PC-3 (cell line): ENCODE measurements at places on chromosomes 6 and 20. TPM values are rescaled to one million over a fixed set of nuclear protein-coding genes. Genes with fewer than 3 reads are reported as not detected.

DNA sequence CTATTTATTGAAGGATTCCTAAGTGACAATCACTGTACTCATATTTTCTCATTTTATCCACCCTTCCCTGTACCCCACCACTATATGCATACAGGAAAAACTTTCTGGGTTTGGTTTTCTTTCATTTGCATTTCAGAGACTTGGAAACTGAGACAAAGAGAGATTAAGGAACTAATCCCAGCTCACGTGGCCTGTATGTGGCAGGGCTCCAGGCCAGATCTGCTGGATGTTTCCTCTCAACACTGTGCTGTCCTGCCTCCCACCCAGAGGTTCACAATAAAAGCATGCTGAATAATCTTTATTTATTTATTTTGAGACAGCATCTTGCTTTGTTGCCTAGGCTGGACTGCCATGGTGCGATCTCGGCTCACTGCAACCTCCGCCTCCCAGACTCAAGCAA lies 50.2 kb downstream of the CEP162 start:
- H3K4me1 ChIP-seq, result no peaks in the 10 kb centered on the region
- no peaks in the 10 kb centered on the region for H3K27me3 ChIP-seq
- DNase-seq, result no peak
- H3K4me3 ChIP-seq, result no peak overlapping the region

The CDH4 gene
- not detected in 2 replicates for total RNA-seq

- H3K27ac ChIP-seq, result peak overlapping the region; percentile 79
- no peaks in the 10 kb centered on the region for H3K36me3 ChIP-seq
- peak; percentile 93 for DNase-seq
- peaks cover 25% of the 10 kb centered on the region for H3K4me1 ChIP-seq
- no peaks in the 10 kb centered on the region for H3K27me3 ChIP-seq
These were observed 134.2 kb downstream of the CEP57L1 start for GRCh38 chr6:109229536-109229935.

The FAM162B gene
- not detected in 2 replicates for total RNA-seq

DNA sequence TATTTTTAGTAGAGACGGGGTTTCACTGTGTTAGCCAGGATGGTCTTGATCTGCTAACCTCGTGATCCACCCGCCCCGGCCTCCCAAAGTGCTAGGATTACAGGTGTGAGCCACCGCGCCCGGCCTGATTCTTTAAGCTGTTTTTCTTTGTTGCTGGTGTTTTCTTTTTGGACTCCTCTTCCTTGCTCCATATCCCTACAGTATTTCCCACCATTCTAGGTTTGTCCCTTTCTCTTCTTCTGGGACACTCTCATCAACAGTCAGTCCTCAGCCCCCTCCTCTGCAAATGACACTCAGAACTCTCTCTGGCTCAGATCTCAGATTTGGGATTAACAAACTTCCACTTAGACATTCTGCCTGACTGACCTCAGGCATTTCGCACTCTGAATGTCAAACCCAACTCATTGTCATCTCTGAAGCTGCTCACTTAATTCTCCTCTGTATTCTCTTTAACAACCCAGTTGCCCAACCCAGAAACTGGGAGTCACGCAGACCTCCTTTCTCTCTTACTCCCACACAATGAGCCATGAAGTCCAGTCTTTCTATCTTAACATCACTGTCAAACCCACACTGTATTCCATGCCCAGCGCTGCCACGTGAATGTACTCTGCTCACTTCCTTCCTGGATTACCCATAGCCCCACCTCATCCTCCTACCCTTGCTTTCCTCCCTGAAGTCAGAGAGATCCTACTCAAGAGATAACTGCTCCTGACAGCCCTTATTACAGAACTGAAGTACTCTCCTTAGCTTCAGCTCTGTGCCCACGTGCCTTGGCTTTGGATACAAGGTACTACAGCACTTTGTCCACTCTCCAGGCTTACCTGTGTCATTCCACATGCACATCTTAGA lies 2.6 kb downstream of the MPIG6B start:
- H3K4me3 ChIP-seq, result no peak overlapping the region
- no peak overlapping the region for H3K27ac ChIP-seq
- H3K27me3 ChIP-seq, result no peaks in the 10 kb centered on the region
- peaks cover 1% of the 10 kb centered on the region; the same call in 1 of the 2 replicates for H3K36me3 ChIP-seq

GRCh38 chr20:23114448-23115082 lies 28.4 kb upstream of the CD93 start:
- no peaks in the 10 kb centered on the region; the same call in 1 of the 2 replicates for H3K4me1 ChIP-seq
- H3K36me3 ChIP-seq, result no peaks in the 10 kb centered on the region
- H3K27me3 ChIP-seq, result 0 out of 2 replicates have a peak, but pooled peaks cover 7% of the 10 kb centered on the region
- H3K4me3 ChIP-seq, result no peak overlapping the region
- no peak for DNase-seq

DNA sequence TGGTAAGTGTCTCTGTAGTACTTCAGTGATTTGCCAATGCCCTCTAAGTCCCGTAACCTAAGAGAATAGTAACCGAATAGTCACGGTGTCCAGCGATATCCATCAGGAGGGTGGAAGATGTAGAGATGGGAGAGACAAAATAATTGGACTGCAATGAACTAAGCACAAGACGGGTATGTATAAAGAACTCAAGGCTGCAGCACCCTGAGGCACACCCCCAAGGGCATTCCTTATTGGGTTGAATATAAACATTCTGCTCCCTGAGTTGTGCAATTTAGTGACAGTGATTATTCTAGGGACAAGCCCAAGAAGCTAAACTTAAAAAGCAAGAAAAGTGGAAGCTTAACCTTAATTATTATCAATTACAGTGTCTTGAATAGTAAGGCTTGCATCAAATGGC lies 14.6 kb downstream of the DST start:
- no peak overlapping the region for H3K4me3 ChIP-seq
- peaks cover 24% of the 10 kb centered on the region for H3K36me3 ChIP-seq
- no peak for DNase-seq
- H3K27me3 ChIP-seq, result no peaks in the 10 kb centered on the region
- no peak overlapping the region for H3K27ac ChIP-seq
- peaks cover 6% of the 10 kb centered on the region for H3K4me1 ChIP-seq

The PBX2 gene
- total RNA-seq, result 25.3 and 33.3 TPM in 2 replicates

DNA sequence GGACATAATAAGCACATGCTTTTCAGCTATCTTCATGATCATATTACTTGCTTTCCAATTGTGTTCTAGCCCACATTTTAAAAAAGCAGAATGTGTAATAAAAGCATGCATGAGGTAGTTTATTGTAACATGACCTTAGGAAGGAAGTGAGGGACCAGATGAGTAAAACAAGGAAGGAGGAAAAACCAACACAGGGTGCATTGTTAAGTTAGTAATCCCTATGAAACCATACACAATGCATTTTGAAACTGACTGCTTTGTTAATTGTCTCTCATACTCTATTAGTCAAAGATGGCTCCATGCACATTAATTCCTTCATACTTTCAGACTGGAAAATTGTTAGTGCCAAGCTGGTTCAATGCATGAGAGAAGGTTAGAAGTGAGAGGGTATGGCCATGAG lies 37.7 kb upstream of the CENPW start:
- H3K4me1 ChIP-seq, result peaks cover 10% of the 10 kb centered on the region
- no peaks in the 10 kb centered on the region for H3K36me3 ChIP-seq
- no peaks in the 10 kb centered on the region for H3K27me3 ChIP-seq
- peak overlapping the region; percentile 62 for H3K27ac ChIP-seq
- DNase-seq, result peak; percentile 41

The CST11 gene
- total RNA-seq, result not detected in 2 replicates

- peak; percentile 49 for DNase-seq
- H3K27ac ChIP-seq, result peak overlapping the region; percentile 81
- H3K4me1 ChIP-seq, result peaks cover 22% of the 10 kb centered on the region
- H3K4me3 ChIP-seq, result no peak overlapping the region
- H3K36me3 ChIP-seq, result no peaks in the 10 kb centered on the region
- no peaks in the 10 kb centered on the region for H3K27me3 ChIP-seq
These were observed 31.2 kb downstream of the HLA-E start for GRCh38 chr6:30520522-30520921.

DNA sequence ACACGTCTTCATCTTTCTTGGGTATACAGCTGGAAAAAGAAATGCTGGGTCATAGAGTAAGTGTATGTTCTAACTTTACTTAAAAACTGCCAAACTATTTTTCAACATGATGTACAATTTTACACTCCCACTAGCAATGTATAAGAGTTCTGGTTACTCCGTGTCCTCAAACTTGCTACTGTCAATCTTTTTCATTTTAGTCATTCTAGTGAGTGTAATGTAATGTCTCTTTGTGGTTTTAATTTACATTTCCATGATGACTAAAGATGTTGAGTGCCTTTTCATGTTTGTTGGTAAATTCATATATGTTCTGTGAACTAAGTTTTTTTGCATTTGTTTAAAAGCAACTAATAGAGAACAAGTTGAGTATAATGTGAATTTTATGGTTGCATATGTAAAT lies 43.9 kb downstream of the ATG5 start:
- peak; percentile 9 for DNase-seq
- H3K36me3 ChIP-seq, result peaks cover 15% of the 10 kb centered on the region; the same call in 1 of the 2 replicates
- H3K27me3 ChIP-seq, result no peaks in the 10 kb centered on the region
- no peak overlapping the region for H3K4me3 ChIP-seq
- H3K27ac ChIP-seq, result no peak overlapping the region

- no peak overlapping the region for H3K27ac ChIP-seq
- H3K4me3 ChIP-seq, result no peak overlapping the region
- peaks cover 49% of the 10 kb centered on the region for H3K36me3 ChIP-seq
- no peaks in the 10 kb centered on the region for H3K27me3 ChIP-seq
- DNase-seq, result no peak
These were observed 14.3 kb downstream of the ZNF451 start for GRCh38 chr6:57104336-57104735.

- no peaks in the 10 kb centered on the region for H3K4me1 ChIP-seq
- no peaks in the 10 kb centered on the region for H3K27me3 ChIP-seq
These were observed 10.3 kb downstream of the SLC2A4RG start for GRCh38 chr20:63749597-63750508.

The FAM209B gene
- total RNA-seq, result 0.58 TPM in 1 of 2 replicates, not detected in the other

GRCh38 chr6:13907001-13907350 lies 17.8 kb upstream of the RNF182 start:
- H3K4me1 ChIP-seq, result peaks cover 12% of the 10 kb centered on the region; the same call in 1 of the 2 replicates
- no peaks in the 10 kb centered on the region for H3K27me3 ChIP-seq
- no peak overlapping the region for H3K27ac ChIP-seq
- DNase-seq, result no peak
- no peak overlapping the region for H3K4me3 ChIP-seq

GRCh38 chr6:100276311-100277057 lies 188.2 kb downstream of the SIM1 start:
- no peak for DNase-seq
- H3K27ac ChIP-seq, result no peak overlapping the region
- no peak overlapping the region for H3K4me3 ChIP-seq
- H3K27me3 ChIP-seq, result no peaks in the 10 kb centered on the region

- H3K4me3 ChIP-seq, result no peak overlapping the region
- no peaks in the 10 kb centered on the region for H3K36me3 ChIP-seq
- DNase-seq, result no peak
- no peaks in the 10 kb centered on the region for H3K4me1 ChIP-seq
- H3K27ac ChIP-seq, result no peak overlapping the region
These were observed 97.3 kb upstream of the STXBP5 start for GRCh38 chr6:147106759-147107401.

GRCh38 chr6:168028181-168028580 lies 30.7 kb downstream of the KIF25 start:
- no peaks in the 10 kb centered on the region for H3K36me3 ChIP-seq
- no peak overlapping the region for H3K27ac ChIP-seq
- H3K4me3 ChIP-seq, result no peak overlapping the region

- H3K4me1 ChIP-seq, result peaks cover 27% of the 10 kb centered on the region
- peak overlapping the region; percentile 90 for H3K27ac ChIP-seq
- 0 out of 2 replicates have a peak, but pooled peaks cover 2% of the 10 kb centered on the region for H3K36me3 ChIP-seq
- H3K27me3 ChIP-seq, result no peaks in the 10 kb centered on the region
- DNase-seq, result peak; percentile 25
- no peak overlapping the region for H3K4me3 ChIP-seq
These were observed 147.2 kb upstream of the AKAP12 start for GRCh38 chr6:151092591-151092990.

The HLA-DPB1 gene
- total RNA-seq, result not detected in 2 replicates

The R3HDML gene
- total RNA-seq, result not detected in 2 replicates

DNA sequence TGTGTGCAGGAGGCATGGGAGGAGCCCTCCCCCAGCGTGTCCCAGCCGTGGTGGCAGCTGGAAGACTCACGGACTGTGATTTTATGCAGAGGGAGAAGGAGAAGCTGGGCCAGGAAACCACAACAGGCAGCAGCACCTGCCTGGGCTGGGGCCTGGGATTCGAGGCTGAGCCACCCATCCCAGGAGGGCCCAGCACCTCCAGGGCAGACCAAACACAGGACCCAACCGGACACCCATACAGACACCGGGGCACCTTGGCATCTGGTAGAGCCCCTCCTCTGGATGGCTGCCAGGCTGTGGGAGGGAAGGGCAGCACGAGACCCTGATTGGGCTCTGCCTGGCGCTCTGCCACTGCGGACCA lies 41.7 kb upstream of the CHRNA4 start:
- DNase-seq, result no peak
- H3K36me3 ChIP-seq, result no peaks in the 10 kb centered on the region

The PDE7B gene
- total RNA-seq, result not detected in 2 replicates

GRCh38 chr6:155162682-155163081 lies 101.1 kb upstream of the CLDN20 start:
- no peaks in the 10 kb centered on the region for H3K36me3 ChIP-seq
- H3K4me3 ChIP-seq, result no peak overlapping the region
- peaks cover 21% of the 10 kb centered on the region for H3K4me1 ChIP-seq
- H3K27me3 ChIP-seq, result no peaks in the 10 kb centered on the region
- peak; percentile 43 for DNase-seq

- no peaks in the 10 kb centered on the region for H3K4me1 ChIP-seq
- DNase-seq, result no peak
- no peaks in the 10 kb centered on the region for H3K36me3 ChIP-seq
- no peak overlapping the region for H3K4me3 ChIP-seq
- H3K27ac ChIP-seq, result no peak overlapping the region
These were observed 17.4 kb upstream of the RAB32 start for GRCh38 chr6:146526192-146526591.
